ENCODE measurements at places on chromosomes 3 and 15. TPM values are rescaled to one million over a fixed set of nuclear protein-coding genes. Genes with fewer than 3 reads are reported as not detected.

- no peak for DNase-seq
Measured at GRCh38 chr15:94080989-94081605, 150.3 kb upstream of the MCTP2 start.

DNA sequence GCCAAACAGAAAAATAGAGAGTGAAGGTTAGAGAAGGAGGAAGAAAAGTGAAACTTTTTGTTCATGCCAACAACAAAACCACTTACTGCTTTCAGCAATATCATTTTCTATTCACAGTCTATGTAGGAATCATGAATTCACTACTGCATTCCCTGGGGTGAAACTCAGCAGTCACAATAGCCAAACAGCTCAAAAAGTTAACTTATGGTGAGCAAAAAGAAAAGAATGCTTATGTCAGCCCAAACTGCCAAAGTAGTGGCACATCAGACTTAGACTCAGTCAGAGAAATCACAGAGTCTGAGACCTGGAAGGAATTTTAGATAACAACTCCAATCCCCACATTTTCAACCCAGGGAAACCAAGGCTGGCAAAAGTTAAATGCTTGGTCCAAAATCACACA lies 238.7 kb upstream of the TMCO5A start:
- DNase-seq: no peak

DNA sequence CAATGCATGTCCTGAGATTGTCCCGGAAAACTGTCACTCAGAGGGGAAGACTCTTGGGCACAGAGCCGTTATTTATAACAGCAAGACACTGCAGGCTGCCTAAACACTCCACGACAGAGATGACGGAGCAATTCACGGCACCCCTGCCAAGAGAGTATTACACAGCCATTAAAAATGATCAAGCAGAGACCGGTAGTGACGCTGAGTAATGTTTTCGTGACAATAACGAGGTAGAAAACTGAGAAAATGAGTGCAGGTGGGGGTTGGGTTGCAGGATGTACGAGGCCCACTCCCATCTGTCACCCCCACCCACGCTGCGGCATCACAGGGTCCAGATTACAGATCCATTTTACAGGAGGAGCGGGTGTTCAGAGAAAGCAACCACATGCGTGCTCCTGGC lies 58.9 kb upstream of the LINGO1 start:
- no peak for DNase-seq

- DNase-seq: peak; percentile 93
Measured at GRCh38 chr3:194141415-194142155, 5.6 kb downstream of the HES1 start.

GRCh38 chr3:181534781-181535221 lies 176.9 kb upstream of the SOX2 start:
- DNase-seq: no peak

DNA sequence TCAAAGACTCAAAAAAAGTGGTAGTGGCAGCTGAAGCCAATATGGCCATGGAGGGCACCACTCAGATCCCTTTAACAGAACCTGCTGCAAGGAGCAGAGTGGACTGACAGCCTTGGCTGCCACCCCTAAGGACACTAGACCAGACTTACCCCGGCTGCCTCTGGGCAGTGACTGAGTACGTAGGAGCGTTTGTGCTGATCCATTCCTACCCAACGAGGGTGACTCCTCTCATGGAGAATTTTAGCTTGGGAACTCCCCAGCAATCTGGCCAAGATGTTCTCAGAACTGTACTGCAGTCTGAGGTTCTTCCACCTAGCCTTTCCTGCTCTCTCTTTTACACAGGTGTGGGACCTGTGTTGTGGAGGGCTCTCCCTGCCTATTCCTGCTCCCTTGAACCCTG lies 22.1 kb downstream of the CLEC3B start:
- DNase-seq: no peak

- DNase-seq: no peak
Measured at GRCh38 chr3:177689077-177689476, 491.8 kb upstream of the TBL1XR1 start.

GRCh38 chr15:62934236-62934971 lies 108.1 kb upstream of the TPM1 start:
- no peak for DNase-seq

- no peak for DNase-seq
Measured at GRCh38 chr15:78969687-78970349, 25.0 kb upstream of the CTSH start.

- DNase-seq: no peak
Measured at GRCh38 chr3:2423143-2423542, 324.5 kb downstream of the CNTN4 start.

- no peak for DNase-seq
Measured at GRCh38 chr3:22977650-22978289, 225.4 kb upstream of the UBE2E2 start.

DNA sequence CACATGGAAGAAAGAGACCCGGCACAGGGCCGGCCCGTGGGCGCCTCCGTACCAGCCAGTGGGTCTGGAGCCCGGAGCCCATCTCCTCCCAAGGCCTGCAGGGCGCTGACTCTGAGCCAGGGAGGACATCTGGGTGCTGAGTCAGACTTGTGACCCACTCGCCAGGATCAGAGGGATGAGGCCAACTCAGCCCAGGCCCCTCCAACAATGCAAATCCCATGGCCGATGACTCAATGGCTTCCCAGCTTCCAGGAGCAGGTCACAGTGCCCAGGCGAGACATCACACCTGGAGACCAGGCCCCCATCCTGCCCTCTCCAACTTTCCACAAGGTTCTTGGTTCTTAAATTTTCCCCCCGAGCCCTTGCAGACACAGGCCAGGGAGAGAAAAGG lies 95.1 kb downstream of the LRIG1 start:
- DNase-seq: no peak

- no peak for DNase-seq
Measured at GRCh38 chr3:8239095-8239494, 262.5 kb upstream of the LMCD1 start.

DNA sequence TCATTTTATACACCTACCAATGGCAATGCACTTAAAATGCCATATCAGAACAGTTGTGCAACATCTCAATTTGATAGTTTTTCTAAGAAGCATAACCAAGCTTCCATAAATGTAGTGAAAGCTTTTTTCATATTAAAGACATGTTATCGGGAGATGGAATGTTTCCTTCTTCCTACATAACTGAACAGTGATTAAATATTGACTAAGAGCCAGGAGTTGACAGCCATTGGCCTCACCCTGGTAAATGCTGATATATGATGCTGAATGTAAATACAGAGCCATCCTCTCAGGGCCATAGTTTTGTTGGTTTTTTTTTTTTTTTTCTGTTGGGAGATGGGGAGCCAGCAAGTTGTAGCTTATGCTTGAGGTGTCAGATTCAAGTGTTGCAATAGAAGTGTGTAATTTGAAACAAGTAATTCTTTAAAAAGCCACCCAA lies 203.3 kb upstream of the IL12A start:
- DNase-seq: peak; percentile 73

Gene ARL13B
- total RNA-seq: 12.3 TPM

Gene CPN2
- total RNA-seq: not detected
